AG04449 (cell line): ENCODE measurements at places on chromosomes 1 and 21.
A peak's percentile ranks its signal among the peaks of the same experiment; 100 is the strongest.

- no peak for DNase-seq
Measured at GRCh38 chr1:204283711-204284651, 70.2 kb upstream of the GOLT1A start.

- no peak for DNase-seq
Measured at GRCh38 chr1:175579956-175580750, 163.2 kb downstream of the TNR start.

- peak; percentile 49 for DNase-seq
Measured at GRCh38 chr21:28818663-28819278, 173.9 kb downstream of the LTN1 start.

DNA sequence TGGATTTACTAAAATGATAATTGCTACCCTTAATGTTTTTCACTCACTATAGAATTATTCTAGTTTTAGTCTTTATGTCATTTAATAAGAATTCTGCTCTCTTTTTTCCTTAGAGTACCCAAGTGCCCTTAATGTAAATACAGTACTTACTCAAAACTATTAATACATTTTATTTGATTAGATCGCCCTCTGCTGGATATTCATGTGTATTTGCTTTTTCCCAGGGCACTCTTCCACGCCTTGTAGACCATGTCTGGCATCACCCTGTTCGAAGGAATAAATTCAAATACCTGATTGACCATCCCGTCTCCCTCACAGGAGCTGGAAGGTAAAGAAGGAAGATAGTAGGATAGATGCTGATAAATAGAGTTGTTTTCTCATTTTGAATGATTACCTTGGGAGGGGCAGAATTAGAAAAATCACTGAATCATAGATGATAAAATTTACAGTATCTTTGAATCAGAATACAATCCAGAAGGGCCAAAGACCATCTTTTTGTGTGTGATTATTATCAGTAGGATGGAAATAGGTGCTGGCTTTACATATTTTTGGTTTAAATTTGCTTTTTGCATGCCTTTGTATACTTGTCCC is 4.1 kb downstream of the AXDND1 start:
- peak; percentile 31 for DNase-seq

- DNase-seq = no peak
Measured at GRCh38 chr1:36350659-36351226, 27.3 kb upstream of the EVA1B start.

GRCh38 chr1:44714944-44715571 is 15.9 kb downstream of the RNU5D-1 start:
- no peak for DNase-seq

GRCh38 chr21:45145146-45145545 is 70.8 kb downstream of the ADARB1 start:
- DNase-seq = no peak

DNA sequence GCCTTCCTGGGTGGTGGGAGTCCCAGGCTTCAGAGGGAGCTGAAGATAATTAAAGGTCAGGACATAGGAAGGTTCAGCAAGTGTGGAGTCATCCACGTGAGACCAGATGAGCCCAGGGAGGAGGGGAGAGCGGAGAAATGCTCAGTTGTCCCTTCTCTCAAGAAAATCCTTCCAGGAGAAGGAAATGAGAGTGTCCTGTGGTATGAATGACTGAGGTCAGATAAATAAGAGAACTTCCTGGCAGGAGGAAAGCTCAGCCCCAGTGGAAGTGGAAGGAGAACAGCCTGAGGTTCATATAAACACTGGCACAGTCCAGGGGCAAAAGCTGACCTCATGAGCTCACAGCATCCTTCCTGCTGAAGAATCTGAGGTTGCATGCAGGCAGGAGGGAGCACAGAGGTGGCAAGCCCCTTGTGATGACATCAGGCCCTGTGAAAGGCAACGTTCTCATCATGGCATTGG is 97.6 kb downstream of the NAV1 start:
- no peak for DNase-seq

DNA sequence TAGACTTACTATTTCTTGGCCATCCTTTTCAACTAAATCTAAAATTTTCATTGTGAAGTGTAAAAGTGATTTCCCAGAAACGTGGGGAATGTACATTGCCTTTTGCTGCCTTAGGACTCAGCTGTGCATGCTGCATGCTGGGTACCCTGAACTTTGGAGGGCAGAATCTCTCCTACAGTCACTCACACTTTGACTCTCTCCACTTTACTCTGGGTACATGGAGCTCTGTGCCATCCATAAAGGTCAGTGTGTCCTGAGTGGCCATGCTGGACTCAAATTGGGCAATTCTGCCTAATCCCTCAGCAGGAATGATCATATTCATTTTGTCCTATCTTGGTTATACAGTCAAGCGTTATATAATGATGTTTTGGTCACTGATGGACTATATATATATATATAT is 105.6 kb downstream of the NR5A2 start:
- no peak for DNase-seq

DNA sequence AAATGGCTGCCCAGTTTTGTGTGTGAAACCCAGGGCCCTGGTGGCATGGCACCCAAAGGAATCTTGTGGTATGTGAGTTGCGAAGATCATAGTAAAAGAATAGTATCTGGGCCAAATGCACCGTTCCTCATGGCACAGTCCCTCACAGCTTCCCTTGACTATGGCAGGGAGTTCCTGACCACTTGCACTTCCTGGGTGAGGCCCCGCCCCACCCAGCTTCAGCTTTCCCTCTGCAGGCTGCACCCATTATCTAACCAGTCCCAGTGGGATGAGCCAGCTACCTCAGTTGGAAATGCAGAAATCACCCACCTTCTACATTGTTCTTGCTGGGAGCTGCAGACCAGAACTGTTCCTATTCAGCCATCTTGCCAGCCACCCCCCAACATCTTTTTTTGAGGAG is 63.0 kb downstream of the SLC5A9 start:
- no peak for DNase-seq

DNA sequence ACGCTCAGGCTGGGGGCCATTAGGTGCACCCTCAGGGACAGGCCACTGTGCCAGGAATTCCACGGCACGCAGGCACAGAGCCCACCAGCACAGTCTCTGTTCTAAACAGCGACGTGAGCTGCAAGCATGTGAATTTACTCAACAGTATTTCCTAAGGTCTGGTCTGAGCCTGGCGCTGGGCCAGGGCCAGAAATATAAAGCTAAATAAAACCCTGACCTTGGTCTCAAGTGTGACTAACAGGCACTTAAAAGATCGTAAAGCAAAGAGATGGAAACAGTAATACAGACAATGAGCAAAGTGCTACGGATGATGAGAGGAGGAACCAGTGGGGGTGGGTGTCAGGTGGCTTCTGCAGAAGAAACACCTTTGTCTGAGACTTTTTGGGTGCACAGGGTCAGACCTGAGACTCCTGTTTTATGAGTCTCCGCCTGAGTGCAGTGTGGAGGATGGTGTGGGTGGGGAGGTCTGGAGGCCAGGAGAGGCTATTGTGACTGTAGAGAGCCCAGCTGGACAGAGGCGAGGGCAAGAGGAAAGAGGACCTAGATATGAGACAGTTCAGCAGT is 53.4 kb upstream of the EDN2 start:
- peak; percentile 56 for DNase-seq

GRCh38 chr1:56437959-56438358 is 141.4 kb downstream of the PLPP3 start:
- DNase-seq = no peak

DNA sequence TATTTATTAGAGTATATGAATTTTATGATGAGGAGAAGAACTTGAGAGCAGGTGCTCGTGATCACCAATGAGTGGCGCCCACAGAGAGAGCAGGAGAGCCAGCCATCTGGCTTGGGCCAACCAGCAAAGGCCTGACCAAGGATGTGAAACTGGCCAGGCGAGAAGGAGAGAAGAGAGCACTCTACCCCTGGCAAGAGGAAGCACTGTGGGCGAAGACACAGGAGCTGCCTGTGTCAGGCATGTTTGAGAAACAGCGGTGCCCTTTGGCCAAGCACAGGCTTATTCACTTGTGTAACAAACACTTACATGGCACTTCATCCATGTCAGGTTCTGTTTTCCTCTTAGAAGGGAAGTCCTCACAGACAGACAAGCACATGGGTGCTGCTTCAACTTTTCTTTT is 4.2 kb upstream of the SIPA1L2 start:
- DNase-seq = no peak

DNA sequence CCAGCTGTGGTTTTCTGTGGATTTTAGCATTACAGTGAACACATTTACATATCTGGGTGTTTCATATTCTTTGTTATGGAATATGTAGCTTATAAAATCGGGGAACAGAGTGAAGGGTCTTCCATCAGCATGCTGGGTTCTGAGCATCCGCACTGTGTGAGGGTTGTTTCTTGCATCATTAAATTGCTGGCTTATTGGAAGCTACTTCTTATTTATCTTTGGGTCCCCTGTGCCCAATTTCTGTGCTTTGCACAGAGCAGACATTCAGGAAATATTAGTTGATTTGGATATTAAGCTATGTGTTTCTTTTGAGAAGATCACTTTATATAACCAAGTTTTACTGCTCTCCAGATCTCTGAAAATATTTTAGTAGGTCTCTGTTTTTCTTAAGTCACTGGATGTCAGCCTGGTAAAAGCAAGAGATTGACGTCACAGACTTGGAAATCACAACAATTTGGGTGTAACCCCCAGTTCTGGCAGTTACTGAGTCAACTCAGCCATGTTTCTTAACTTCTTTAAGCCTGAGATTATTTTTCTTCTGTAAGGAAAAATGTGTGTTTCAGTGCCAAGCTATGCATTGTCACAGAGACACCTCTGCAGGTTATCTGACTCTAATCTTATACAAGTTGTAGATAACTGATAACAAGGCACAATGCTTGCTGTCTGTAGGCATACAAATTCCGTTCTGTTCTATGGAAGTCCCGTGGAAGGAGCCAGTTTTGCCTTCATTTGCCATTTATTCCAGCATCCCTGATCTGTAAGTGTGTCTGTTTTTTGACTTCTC is 258.3 kb upstream of the KAZN start:
- no peak for DNase-seq

DNA sequence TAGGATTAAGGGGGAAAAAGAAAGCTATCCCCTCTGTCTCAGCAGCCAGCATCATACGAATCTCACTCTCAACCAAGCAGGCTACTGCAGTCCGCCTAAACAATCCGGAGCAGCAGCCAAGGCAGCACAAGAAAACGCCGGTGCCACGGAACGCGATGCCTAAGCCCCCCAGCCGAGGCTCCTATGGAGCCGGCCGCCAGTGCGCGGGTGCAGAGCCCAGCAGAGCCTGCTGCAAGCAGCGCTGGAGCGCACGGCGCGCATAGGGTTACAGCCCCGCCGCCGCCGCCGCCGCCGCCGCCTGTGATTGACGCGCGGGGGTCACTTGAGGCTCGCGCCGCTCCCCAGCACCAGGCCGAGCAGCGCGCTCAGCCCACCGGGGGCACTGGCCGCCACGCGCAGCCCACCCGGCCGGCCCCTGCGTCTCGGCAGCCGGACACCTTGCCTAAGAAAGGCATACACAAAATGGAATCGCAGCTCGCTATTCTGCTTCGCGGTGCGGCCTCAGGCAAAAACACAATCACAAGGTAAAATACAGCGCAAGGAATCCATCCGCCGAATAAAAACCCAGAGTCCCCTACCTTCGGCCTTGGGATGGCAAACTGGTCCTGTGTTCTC is 780 bp downstream of the HIVEP3 start:
- no peak for DNase-seq

- no peak for DNase-seq
Measured at GRCh38 chr1:92826792-92827191, 5.0 kb upstream of the RPL5 start.

DNA sequence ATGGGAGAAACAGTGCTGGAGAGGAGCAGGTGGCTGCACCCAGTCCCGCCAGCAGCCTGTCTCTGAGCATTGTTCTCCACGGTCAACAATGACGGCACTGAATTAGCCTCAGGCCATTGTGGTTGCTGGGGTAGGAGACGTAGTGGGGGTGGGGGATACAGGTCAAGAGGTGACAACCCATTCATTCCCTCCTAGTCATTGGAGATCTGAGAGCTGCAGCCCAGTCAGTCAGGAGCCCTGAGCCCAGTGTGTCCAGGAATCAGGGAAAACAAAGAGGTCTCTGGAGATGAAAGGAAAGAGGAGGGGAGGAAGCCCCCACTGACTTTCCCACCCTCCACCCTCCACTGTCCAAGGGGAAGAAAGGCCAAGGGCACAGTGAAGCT is 15.3 kb downstream of the SMIM12 start:
- DNase-seq = no peak

DNA sequence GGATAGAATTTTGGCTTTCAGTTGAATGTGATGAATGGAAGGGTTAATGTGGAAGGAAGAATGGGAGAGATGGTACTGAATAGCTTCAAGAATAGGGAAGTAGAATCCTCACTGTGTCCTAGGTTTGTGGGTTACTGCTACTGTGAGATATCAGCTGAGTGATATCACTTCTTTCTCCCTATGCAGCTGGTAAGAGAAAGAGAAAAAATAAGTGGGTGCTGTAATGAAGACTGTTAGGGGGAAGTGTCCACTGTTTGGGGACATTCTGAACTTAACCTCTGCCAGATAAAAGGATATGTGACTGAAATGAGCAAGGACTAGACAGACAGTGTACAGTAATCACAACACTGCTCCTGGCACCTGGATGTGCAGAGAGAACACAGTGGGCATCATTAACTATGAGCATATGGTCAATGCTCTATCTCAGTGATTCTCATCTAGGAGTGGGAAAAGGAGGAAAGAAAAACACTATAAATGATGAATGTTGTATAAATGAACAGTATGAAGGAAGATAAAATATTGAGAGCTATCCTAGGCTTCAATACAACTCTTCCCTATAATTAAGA is 25.6 kb upstream of the MOB3C start:
- DNase-seq = no peak

DNA sequence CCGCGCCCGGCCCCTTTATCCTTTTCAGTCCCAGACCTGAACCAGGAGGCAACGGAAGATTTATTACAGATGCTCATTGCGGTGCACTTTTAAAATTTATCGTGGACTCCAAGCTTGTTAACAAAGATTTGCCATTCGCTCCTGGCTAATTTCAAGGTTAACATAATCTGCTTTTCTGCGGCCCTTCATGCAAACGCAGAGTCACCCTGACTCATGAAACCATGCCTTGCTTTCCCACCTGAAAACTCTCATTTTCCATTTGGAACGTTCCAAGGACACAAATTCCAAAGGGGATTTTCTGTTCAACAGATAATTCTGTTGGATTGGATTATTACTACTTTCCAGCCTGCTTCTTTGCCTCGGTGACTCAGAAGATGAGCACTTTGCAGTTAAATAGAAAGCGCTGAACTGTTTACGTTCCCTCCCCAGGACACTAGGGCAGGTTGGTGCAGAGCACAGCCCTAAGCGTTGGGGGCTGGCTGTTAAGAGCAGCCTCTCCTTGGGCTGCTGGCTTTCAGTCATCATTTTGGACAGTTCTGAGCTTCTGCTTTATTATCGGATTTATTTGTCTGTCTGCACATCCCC is 51.1 kb downstream of the CD247 start:
- DNase-seq = no peak

GRCh38 chr1:205396967-205397616 is 24.8 kb downstream of the LEMD1 start:
- DNase-seq = no peak

GRCh38 chr1:33468531-33468930 is 3.9 kb upstream of the ZSCAN20 start:
- no peak for DNase-seq

GRCh38 chr1:234605399-234605982 is 4.5 kb downstream of the IRF2BP2 start:
- DNase-seq = no peak

GRCh38 chr1:245229051-245229450 is 74.3 kb downstream of the KIF26B start:
- no peak for DNase-seq
